ENCODE measurements at places on chromosomes 7 and 10.

GRCh38 chr7:92402920-92403759 is 44.1 kb upstream of the GATAD1 start:
- no peak for DNase-seq

- no peak for DNase-seq
Observed at GRCh38 chr7:139396323-139396951, 36.7 kb downstream of the LUC7L2 start.

GRCh38 chr7:50768485-50769474 is 13.9 kb downstream of the GRB10 start:
- no peak for DNase-seq

DNA sequence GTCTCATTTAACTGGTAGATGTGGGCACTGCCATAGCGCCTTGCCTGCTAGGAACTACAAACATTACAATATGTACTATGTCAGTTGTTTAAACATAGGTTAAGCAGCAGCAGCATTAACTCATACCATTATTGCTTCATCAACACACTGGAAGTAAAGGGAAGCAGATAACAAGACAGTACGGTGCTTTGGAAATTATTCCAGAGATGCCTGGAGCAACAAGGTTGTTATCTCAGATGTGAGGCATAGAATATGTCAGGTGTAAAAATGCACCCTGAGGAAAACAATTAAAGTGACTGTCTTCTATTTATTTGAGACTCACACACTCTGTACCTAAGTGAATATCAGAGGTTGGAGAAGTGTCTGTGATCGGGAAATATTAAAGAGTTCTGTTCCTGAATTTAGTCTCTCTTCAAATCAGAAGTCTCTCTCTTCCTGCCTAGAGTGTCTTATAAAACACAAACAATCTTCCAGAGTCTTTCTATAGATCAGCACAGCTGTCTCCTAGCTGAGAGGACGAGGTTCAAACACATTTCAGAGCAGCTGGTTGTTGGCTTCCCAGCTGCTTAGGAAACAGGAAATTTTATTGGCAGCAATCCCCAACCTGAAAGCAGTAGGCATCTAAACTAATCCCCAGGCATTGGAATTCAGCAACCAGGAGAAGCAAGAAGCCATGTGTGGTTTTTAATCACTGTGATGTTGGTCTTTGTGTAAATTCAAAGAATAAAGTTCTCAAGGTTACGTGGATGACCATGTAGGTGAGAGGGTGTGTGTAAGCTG is 994.4 kb upstream of the LRRTM3 start:
- DNase-seq: no peak

GRCh38 chr7:27661811-27662489 is 733 bp downstream of the HIBADH start:
- DNase-seq: no peak

GRCh38 chr7:139942636-139943035 is 113.6 kb downstream of the TBXAS1 start:
- no peak for DNase-seq

- DNase-seq: no peak
Observed at GRCh38 chr10:110544958-110545537, 22.4 kb upstream of the SMC3 start.

DNA sequence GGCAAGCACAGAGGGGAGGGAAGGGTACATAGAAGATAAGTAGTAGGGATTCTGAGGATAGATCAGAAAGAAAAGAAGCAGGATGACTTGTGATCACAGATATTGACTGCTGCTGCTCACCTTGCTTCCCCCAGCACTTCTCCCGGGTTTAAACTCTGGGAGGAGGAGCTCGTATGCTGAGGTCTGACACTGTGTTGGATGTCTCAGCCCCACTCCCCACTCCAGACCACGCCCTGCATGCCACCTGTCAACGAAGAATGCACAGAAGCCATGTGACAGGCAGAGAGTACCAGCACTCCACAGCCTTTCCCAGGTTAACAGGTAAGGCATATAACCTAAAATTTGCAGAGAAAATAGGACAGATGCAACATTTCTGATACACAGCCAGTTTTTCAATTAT is 388.9 kb downstream of the TNS3 start:
- DNase-seq: no peak

DNA sequence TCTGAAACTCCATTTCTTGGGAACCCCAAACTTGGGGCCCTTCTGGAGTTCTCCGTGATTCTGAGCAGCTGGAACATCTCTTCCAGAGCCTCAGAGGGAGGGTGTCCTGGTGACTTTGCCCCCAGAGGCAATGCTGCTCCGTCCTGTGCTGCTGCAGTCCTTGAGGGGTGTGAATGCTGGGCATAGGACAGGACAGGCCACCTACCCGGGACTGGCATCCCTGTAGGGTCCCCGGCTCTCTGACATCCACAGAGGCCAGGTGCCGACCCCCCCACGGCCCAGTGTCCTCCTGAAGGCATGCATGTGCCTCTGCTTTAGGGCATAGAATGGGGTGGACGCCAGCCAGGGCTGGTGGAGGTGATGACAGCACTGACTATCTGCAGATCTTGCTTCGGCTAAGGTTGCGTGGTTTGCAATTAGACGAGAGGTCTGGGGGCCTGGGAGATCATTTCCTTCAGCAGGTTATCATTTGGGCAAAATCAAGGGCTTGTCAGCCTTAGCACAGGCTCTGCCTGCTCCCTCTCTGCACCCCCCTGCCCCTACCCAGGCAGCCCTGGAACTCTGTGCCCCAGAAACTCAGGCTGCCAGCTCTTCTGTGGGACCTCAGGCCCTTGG is 136.9 kb upstream of the GPR26 start:
- no peak for DNase-seq

DNA sequence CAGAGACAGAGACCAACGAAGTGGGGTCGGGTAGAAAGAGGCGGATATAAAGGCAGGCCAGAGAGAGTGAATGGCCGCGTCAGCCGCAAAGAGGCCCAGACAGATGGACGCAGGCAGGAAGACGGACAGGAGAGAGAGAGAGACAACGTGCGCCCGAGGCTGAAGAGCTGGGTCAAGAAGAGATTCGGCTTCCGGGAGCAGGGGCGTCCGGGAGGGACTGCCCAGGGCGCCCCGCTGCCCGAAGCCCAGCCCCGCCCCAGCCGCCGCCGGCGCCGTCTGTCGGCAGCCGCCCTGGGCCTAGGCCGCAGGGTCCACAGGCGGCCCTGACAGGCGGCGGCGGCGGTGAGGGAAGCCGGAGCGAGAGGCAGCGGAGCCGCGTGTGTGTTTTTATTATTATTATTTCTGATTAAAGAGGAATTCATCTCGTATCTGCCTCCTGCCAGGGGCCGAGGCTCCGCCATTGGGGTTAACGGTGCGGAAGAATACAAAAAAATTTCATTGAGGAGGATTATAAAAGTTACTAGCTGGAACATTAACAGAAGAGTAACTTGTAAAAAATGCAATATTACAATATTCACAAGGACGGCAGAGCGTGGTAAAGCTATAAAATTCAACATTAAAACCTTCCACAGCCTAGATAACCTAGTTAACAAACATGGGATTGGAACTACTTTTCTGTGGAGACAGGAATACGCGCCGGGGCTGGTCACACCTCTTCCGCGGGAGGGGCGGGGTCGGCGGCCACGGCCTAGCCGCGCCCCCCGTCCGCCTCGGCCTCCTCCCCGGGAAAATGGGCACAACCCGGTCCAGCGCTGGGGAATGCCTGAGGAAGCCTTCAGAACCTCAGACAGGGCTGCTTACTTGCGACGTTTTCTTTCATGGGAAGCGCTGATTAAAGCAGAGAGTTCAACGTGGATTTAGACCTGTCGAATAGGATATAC is 29.7 kb upstream of the PAX2 start:
- no peak for DNase-seq

DNA sequence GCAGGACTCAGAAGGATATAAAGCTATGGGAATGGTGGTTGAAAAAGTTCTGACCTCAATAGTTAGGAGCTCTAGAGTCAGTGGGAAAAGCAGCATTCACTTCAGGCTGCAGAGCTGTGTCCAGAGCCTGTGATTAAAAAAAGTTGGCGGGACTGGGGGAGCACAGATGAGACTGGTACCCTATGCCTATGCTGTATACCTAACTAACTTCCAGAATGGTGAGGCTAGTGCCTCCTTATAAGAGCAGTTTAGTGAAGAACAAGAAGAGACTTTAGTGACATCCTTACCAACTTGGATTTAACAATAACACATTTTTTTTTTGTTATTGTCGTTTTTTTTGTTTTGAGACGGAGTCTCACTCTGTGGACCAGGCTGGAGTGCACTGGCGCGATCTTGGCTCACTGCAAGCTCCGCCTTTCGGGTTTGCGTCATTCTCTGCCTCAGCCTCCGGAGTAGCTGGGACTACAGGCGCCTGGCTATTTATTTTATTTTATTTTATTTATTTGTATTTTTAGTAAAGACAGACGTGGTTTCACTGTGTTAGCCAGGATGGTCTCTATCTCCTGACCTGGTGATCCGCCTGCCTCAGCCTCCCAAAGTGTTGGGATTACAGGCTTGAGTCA is 6.6 kb upstream of the ZNF282 start:
- no peak for DNase-seq

DNA sequence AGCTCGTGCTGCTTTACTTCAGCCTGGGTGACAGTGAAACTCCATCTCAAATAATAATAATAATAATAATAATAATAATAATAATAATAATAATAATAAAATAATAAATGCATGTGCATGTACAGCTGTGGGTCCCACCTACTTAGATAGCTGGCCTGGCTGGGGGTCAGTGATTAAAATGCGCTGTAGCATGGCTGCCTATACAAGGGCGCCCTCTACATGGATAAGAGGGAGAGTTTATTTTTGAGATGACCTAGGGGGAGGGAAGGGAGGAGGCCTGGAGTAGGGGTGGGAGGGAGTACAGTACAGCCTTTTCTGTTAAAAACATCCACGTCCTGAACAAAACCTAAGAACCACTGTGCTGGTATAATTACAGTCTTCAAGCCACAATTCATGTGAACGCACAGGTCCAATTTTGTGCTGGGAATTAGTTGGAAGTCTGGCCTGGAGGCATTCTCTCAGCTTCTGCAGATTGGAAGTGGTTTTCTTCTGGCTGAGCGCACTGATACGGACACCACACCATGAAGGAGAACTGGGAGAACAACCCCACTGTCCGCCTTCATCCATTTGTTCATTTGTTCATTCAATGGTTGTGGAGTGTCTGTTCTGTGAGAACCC is 146.5 kb downstream of the TMEM178B start:
- DNase-seq: no peak

GRCh38 chr10:98039690-98040381 is 9.4 kb upstream of the CRTAC1 start:
- no peak for DNase-seq

- DNase-seq: no peak
Observed at GRCh38 chr7:1818575-1819258, 148.6 kb downstream of the ELFN1 start.

- no peak for DNase-seq
Observed at GRCh38 chr7:25512061-25512687, 283.9 kb upstream of the NPVF start.

GRCh38 chr7:36784991-36785940 is 61.0 kb upstream of the AOAH start:
- peak; percentile 34 for DNase-seq

DNA sequence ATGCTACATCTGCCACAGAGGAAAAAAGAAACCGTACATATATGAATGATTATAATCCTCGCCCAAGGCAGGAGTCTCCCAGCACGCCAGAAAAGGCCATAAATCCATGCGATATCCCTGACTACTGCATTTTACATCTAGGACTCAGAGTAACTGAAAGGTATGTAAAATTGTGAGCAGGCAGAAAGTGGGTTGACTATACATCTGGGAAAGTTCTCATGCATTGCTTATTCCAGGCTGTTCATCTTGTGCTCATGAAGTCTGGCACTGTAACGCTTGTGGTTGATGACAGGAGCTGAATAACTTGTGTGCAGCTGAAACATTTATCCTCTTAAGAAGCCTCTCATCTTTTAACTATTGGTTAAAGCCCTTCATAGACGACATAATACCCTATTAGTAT is 193.4 kb upstream of the STEAP4 start:
- DNase-seq: no peak

DNA sequence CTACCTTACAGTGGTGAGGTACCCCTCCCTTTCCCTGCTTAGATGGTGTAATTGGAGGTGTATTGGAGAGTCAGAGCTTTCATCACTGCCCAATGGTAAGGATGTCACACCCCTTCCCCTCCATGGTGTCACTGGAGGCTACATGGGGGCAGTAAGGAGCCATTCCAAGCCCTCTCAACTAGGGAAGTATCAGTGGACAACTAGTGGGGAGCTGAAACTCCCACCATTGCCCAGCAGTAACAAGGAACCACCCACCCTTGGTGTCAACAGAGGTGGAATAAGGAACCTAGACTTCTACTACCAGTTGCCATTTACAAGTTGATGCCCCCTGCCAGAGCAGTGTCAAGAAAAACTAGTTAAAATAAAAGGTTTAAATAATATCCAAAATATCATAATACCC is 2.8 kb upstream of the HIBADH start:
- no peak for DNase-seq

GRCh38 chr10:114544045-114544659 is 113.9 kb downstream of the ABLIM1 start:
- peak; percentile 28 for DNase-seq

Data from stimulated activated CD8-positive, alpha-beta memory T cell treated with anti-CD3 and anti-CD28 coated beads, Interleukin-4, amount 100 ng/mL, for 4 hours (primary cell).